ENCODE measurements at places on chromosomes 7 and 10.

- no peak for DNase-seq
Observed at GRCh38 chr10:3339531-3339950, 167.0 kb upstream of the PITRM1 start.

DNA sequence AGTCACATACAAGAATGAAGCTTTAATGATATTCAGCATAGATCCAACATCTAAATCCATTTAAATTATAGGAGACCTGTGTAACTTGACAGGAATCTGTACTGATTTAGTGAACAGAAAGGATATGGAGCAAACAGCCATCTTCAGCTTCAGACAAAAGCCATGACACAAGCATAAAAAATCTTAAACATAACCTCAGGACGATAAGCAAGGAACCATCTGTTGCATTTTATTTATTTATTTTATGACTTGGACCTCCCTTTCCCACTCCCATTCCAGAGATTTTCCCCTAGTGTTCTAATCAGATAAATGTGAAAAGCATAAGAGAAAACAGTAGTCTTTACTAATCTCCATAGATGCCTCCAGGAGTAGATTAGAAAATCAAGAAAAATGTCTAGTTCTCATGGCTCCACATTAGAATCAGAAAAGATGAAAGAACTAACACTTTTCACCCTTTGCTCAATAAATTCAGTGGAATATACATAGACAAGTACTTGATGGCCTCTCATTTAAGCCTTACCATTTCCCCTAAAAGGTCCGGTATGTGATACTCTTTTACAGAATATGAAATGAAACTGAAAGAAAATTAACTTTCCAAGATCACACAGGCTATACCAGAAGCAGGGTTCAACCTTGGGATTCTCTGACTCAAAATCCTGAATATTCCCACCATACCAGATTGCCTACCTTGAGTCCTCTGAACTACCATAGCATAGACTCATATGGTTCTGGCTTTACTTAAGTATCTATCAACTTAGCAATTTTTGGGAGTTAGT lies 15.2 kb downstream of the CACNA2D1 start:
- DNase-seq, result no peak

- DNase-seq, result no peak
Observed at GRCh38 chr7:99790407-99790806, 6.4 kb upstream of the CYP3A4 start.

- no peak for DNase-seq
Observed at GRCh38 chr10:82887488-82887887, 1012.5 kb downstream of the NRG3 start.

- no peak for DNase-seq
Observed at GRCh38 chr7:102455596-102455995, 9.1 kb downstream of the ALKBH4 start.

DNA sequence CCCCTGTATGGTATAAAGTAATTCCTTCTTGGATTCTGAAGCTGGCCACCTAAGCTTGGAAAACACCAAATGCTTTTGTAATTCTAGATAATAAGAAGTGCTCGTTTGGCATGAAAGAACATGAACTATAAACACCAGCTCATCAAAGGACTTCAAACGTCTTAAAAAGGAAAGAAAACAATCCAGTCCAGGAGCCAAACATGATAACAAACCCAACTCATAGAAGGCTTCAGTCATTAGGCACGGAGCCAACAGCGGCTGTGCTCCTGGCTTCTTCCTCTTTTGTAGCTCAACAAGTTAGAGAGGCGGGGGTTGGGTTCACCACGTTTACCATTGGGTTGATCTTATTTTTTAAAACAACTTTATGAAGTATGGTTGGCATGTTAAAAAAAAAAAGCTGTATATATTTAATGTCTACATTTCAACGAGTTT lies 56.4 kb upstream of the ECHDC3 start:
- DNase-seq, result peak; percentile 52

DNA sequence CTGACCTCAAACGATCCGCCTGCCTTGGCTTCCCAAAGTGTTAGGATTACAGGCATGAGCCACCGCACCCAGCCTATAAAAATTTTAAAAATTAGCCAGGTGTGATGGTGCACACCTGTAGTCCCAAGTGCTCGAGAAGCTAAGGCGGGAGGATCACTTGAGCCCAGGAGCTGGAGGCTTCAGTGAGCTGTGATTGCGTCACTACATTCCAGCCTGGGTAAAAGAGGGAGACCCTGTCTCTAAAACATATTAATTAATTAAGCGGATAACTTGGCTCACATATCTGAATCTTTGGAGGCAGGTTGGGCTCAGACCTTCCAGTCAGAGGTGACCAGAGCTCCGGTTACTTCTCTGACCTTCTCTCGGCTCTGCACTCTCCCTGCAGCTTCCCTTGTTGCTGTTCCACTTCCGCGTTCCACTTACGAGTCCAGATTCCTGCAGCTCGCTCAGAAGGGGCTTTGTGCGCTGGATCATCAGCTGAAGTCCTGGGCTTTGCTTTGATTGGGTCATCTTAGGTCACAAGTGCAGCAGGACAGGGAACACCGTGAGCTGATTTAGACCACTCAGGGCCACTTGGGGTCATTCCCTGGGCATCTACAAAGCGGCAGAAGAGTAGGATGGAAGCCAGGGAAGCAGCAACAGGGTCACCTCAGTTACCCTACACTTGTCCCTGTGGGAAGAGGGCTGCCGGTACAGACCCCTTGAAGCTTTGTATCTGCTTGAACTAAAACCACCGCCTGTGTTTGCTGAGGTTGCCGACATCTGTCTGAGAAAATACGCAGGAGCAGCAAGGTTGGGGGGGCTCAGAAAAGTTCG lies 2.0 kb upstream of the ARPC1B start:
- peak; percentile 74 for DNase-seq

- no peak for DNase-seq
Observed at GRCh38 chr10:31515819-31516402, 196.9 kb downstream of the ZEB1 start.

- no peak for DNase-seq
Observed at GRCh38 chr7:137952426-137952805, 49.5 kb downstream of the CREB3L2 start.

DNA sequence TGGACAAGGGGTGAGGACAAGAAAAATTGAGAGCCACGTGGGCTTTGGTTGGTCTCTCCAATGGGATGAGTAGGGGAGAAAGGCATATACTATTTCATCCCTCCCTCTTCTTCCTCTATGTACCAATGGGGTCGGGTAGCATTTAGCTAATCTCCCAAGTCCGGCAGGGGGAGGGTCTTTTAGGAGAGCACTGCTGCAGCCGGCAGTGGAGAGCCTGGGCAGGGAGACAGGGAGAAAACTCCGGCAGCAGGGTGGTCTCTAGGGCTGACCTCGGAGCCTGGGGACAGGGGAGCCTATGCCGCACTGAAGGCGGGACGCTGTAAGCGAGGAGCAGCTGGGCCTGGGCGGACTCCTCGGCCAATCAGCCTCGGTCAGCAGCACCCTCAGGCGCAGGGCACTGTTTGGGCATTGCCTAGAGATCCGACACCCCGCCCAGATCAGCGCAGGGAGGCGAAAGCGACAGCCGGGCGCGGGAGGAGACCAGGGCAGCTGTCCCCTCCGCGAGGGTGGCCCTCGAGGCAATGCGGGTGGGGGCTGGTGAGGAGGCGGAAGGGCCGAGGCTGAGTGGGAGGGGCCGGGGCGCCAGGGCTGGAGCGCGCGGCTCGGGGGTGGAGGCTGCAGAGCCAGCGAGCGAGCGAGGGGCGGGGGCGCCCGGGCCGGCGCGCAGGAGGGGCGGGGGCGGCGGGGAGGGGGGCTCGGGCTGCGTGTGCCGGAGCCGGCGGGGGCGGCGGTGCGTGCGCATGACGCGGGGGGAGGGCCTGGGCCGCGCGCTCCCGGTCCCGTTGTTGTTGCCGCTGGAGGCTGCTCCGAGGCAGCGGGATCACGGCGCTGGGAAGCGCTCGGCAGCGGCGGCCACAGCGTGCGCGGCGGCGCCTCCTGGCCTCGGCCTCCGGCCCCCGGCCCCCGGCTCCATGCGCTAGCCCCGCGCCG lies at the start of gene AGAP3:
Gene AGAP3, plus strand, starts transcription at position 785 of the 930 bp plus-strand sequence. CDS start 267 bp downstream, outside the sequence.
- DNase-seq, result peak; percentile 90

GRCh38 chr7:2929321-2930201 lies 85.5 kb upstream of the GNA12 start:
- DNase-seq, result no peak

- no peak for DNase-seq
Observed at GRCh38 chr7:149823631-149824199, 14.5 kb upstream of the ZNF862 start.

DNA sequence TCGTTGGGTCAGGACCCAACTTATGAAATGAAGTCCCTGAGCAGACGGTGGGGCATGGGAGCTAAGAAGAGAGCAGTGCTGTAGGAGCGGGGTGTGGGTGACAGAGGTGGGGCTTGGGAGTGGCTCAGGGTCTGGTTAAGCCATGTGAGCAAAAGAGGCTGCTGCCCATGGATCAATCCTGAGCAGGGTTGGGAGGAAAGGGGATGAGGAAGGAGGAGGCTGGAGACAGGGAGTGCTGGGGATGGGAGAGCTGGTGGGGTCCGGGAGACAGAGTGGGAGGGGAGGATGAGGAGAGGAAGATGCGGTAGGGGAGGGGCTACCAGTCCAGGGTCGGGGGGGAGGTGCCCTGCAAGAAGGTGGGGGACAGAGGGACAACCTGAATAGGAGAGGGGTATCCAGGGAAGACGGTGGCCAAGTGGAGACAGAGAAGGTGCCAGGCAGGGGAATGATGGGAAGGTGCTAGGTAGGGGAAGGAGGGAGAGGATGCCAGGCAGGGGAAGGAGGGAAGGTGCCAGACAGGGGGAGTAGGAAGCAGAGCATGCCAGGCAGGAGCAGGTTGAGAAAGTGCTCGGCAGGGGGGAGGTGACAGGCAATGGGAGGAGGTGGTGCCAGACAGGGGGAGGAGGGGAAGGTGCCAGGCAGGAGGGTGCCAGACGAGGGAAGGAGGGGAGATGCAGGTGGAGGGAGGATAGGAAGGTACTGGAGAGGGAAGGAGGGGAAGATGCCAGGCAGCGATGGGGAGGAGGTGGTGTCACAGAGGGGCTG lies 27.5 kb upstream of the SMARCD3 start:
- peak; percentile 61 for DNase-seq

GRCh38 chr7:158811461-158811860 lies 17.8 kb downstream of the ESYT2 start:
- DNase-seq, result peak; percentile 36

GRCh38 chr10:15461353-15462108 lies 90.4 kb upstream of the FAM171A1 start:
- peak; percentile 10 for DNase-seq

- DNase-seq, result peak; percentile 34
Observed at GRCh38 chr10:14247377-14248116, 83.2 kb downstream of the FRMD4A start.

GRCh38 chr7:1055956-1056784 lies 11.8 kb downstream of the GPR146 start:
- peak; percentile 31 for DNase-seq

DNA sequence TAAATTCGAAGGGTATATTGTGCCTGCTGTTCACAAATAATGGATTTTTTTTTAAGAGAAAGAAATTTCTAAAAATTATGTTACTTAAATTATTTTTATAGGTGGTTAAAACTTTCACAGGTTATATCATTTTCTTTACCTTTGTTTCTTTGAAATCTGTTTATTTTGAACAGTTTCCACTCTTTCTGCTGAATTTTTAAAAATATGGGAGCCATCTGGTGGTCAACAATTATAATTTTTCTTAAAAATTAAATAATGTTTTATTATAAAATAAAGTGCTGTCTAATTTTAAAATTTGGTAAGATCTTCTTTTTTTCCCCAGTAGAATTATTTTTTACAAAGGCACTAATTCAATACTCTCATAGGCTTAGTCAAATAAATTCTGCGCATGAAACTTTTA lies 263.9 kb downstream of the ETV1 start:
- DNase-seq, result no peak
